ENCODE measurements at places on chromosomes 6 and 20.

- DNase-seq: no peak
These were observed 306.3 kb downstream of the PHF3 start for GRCh38 chr6:63941747-63942470.

GRCh38 chr6:160882006-160882405 is 109.6 kb upstream of the MAP3K4 start:
- DNase-seq: no peak

DNA sequence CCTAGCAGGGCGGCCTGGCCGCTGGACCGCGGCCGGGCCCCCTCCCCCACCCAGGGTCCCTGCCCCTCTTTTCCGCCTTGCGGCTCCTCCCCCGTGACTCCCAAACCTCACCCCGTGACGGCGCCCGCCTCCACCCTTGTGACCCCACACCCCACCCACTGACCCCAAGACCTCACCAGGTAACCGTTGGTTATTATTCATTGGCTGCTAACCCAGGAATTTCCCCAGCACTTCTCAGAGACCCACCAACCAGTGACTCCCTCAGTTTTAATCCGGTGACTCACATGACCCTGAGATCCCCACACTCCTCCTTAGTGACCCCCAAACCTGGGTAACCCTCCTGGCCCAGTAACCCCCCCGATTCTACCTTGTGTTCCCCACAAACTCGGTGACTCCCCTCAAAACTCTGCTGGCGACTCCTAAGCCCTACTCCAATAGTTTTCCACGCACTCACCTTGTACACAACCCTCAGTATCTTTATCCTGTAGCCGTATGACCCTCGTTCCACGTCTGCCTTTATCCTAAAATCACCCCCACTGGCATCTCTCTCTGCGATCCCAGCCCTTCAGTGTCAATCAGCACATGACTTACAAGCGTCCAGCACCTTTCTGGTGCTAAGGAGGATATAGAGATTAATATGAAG is 534 bp downstream of the ZNF76 start:
- peak; percentile 52 for DNase-seq

DNA sequence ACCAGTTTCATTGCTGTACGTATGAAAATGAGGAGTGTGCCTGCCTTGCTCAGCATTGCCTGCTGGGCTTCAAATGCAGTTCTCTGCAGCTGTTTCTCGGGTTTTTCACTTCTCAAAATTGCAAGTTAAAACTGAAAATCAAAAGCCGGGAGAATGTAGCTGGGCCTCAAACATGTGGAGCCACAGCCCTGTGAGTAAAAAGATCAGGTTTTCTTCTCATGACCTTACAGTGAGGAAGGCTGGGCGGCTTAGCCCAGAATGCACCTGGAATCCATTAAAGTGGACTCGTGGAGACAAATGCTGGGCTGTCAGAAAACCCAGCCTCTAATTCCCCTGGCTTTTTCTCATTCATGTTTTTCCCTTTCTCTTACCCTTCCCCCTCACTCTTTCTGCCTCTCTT is 34.4 kb downstream of the DSE start:
- DNase-seq: no peak

DNA sequence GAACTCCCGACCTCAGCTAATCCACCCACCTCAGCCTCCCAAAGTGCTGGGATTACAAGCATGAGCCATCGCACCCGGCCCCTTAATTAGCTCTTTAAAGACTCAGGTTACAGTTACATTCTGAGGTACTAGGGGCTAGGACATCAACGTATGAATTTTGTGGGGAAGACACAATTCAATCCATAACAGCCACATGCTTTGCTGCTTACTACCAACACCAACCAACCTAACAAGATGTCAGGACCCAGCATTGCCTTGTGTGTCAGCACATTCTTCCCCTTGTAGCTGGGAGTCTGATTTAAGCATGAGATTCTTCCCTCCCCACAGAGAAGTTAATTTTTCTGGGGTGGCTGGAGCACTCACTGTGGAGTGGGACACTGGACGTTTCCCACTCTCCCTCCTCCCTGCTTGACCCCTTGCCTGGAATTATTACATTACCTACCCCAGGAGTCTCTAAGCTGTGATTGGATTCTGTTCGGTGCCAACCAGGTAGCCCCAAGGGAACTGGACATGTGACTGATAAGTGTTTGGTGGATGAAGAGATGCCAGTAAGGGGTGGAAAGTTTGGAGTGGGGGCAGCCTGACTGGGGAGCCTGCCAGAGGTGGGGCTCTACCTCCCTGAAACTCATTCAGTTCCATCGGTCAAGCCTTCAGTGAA is 5.6 kb upstream of the PXMP4 start:
- no peak for DNase-seq

DNA sequence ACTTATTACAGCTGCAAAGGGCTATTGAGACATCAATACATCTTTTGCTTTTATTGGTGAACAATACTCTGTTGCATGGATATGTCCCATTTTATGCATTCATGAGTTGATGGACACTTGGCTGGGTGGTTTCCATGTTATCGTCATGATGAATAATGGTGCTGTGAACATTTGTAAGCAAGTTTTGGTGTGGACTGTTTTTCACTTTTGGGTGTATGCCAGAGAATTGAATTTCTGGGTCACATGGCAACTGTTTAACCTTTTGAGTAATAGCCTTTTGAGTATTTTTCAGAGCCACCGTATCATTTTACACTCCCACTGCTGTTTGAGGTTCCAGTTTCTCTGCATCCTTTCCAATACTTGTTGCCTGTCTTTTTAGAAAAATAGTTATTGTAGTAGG is 107.0 kb downstream of the JARID2 start:
- DNase-seq: no peak

DNA sequence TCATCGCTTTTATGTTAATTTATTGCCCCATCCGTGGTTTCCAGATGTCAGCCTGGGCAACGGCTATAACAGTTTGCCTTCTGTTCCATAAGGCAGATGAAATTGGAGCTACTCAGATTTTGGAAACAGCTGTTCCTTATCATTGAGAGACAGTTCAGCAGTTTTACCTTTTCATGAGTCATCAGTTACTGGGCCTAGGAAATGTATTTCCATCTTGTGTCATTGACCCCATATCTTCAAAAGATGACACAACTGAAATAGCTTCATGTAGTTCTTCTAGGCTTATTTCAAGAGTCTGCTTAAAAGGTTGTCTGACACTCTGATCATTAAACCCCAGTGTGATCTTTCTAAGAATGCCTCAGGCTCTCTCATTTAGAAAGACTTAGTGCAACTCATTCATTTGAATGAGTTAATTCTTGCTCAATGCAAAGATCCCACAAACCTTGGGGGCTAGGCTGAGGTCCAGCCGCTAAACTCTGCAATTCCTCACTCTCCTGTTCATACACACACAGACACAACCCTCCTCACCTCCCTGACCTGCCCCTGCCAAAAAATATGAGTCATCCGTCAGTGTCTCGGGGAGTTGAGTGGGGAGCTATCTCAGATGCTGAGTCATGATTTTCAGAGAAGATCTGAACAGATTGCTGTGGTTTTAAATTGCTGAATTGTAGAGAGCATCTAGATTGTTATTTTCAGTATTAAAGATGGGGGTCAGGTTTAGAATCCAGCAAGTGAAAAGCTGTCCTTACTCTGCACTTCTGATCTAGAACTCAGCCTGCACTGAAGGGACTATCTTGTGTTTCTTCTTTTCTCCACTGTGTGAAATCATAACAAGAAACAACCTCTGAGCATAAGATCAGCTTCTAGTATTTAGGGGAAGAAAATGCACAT is 61.8 kb downstream of the RPP40 start:
- DNase-seq: peak; percentile 89

Measured in PC-9 (cell line).